ENCODE measurements at places on chromosomes 6 and 20. TPM values are rescaled to one million over a fixed set of nuclear protein-coding genes. Genes with fewer than 3 reads are reported as not detected.

- DNase-seq, result no peak
These were observed 32.8 kb downstream of the LAMA4 start for GRCh38 chr6:112221561-112221960.

DNA sequence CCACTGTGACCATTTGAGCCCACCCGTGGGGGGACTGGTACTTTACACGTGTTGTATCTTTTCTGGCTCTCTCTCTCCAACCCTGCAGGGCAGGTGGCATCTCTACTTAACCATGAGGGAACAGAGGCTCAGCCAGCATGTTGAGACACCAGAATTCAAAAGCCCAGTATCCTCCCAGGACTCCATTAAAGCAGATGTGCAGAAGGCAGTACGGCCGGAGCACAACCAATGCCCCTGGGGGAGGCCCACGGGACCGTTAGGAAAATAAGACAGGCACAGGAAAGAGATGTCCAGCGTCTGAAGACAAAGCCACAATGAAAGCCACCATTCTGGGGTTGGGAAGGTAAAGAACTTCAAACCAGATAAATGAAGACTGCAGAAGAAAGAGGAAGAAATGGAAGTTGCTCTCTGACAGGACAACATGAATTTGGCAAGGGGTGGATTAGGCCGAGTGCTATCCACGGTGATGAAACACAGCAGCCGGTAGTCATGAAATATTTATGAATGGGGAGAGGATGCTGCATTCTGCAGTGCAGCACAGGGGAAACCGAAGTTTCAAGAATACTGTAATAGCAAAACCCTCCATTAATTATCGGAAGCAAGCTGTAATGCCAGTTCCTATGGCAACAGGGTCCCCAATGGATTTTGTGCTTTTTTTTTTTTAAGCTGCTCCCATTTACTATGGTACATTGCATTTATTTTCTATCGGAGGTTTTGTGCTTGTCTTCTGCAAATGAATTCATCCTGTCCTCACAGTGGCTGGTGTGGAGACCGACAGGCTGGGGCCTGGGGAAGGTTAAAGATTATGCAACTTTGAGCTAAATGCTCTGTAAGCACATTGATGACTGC lies 179.4 kb downstream of the NRN1 start:
- no peak for DNase-seq

Gene SIRPA
- total RNA-seq, result not detected

Gene PLA2G7
- not detected for total RNA-seq

Gene GABBR1
- 21.1 TPM for total RNA-seq

Gene FOXA2
- total RNA-seq, result not detected
